ENCODE measurements at places on chromosomes 5 and 9. TPM values are rescaled to one million over a fixed set of nuclear protein-coding genes. Genes with fewer than 3 reads are reported as not detected.

Gene PCDHGA4
- 0.11 TPM for polyA plus RNA-seq

Gene PCDHA13
- polyA plus RNA-seq = not detected

Gene CLIC3
- 474 TPM for polyA plus RNA-seq

Gene TLX3
- not detected for polyA plus RNA-seq

Gene OR1J2
- polyA plus RNA-seq = not detected

Gene FOXD4L5
- polyA plus RNA-seq = 0.06 TPM

Gene PALM2AKAP2
- polyA plus RNA-seq = 0.14 TPM

Gene DND1
- 0.76 TPM for polyA plus RNA-seq

Gene ZNF483
- polyA plus RNA-seq = 0.09 TPM

Gene LRRTM2
- polyA plus RNA-seq = 0.02 TPM

Gene GABRB2
- 0.08 TPM for polyA plus RNA-seq

Gene OMD
- polyA plus RNA-seq = 1.1 TPM

Gene TNFSF8
- polyA plus RNA-seq = 0.47 TPM

Gene XPA
- 13.5 TPM for polyA plus RNA-seq

Gene BTNL8
- polyA plus RNA-seq = 0.07 TPM

Gene DOCK2
- 0.86 TPM for polyA plus RNA-seq

Gene MRPS2
- polyA plus RNA-seq = 40.8 TPM

Gene KIF12
- polyA plus RNA-seq = 0.39 TPM

Gene CENPP
- polyA plus RNA-seq = 2.2 TPM

Gene INSL6
- not detected for polyA plus RNA-seq

Gene CFAP157
- 0.08 TPM for polyA plus RNA-seq

Gene TRIM36
- 0.20 TPM for polyA plus RNA-seq

Gene KIAA0825
- 0.29 TPM for polyA plus RNA-seq

Gene SPATA31D4
- polyA plus RNA-seq = not detected

Gene PFN3
- 0.21 TPM for polyA plus RNA-seq

Gene REEP2
- 2.0 TPM for polyA plus RNA-seq

Gene EIF4EBP3
- polyA plus RNA-seq = 27.6 TPM

Gene CCNO
- 1.2 TPM for polyA plus RNA-seq

Gene PITX1
- 485 TPM for polyA plus RNA-seq

Gene TMOD1
- polyA plus RNA-seq = 3.2 TPM

Gene ZBED3
- polyA plus RNA-seq = 0.67 TPM

Gene SYNPO
- 5.0 TPM for polyA plus RNA-seq

Gene QRFP
- polyA plus RNA-seq = 0.16 TPM
